GM04503 (cell line): ENCODE measurements at places on chromosomes 12 and 14.

GRCh38 chr14:23829736-23830471 lies 123.7 kb upstream of the DHRS4 start:
- DNase-seq = peak; percentile 84

- DNase-seq = peak; percentile 75
Measured at GRCh38 chr14:75711796-75712211, 50.8 kb downstream of the TTLL5 start.

DNA sequence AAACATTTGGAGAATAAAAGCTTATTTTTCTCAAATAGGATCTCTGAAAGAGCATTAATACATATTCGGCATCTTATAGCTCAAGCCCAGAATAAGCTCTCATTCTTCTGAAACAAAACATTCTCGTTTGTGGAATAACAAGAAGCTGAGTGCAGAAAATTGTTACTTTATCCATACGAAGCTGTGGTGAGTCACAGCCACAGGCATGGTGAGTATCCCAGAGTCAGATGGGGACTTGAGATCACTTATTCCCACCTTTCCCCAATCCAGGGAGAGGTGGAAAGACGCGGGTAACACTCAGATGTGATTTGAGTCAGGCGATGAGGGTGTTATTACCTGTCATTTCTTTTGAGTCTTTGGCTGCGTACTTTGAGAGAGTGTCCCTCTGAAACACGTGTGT lies 214.6 kb upstream of the TMEM132C start:
- DNase-seq = no peak

DNA sequence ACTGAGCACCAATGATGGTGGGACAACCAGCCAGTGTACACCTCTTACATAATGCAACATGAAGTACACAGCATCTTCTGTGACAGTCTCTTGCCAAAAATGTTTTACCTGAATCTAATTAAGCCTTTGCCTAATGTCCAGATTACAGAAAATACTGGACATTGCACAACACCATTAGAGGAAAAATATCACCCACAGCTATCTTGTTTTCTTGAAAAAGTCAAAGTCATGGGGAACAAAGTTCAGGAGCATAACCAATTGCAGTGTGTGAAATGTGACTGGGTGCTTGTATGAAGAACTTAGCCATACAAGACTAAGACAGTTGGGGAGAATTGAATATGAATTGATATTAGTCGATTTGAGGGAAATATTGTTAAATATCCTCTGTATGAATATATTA lies 12.1 kb upstream of the ANO6 start:
- DNase-seq = no peak

- DNase-seq = no peak
Measured at GRCh38 chr12:32155041-32155440, 48.4 kb downstream of the BICD1 start.

GRCh38 chr14:100158566-100159093 lies 815 bp downstream of the DEGS2 start:
- DNase-seq = no peak

DNA sequence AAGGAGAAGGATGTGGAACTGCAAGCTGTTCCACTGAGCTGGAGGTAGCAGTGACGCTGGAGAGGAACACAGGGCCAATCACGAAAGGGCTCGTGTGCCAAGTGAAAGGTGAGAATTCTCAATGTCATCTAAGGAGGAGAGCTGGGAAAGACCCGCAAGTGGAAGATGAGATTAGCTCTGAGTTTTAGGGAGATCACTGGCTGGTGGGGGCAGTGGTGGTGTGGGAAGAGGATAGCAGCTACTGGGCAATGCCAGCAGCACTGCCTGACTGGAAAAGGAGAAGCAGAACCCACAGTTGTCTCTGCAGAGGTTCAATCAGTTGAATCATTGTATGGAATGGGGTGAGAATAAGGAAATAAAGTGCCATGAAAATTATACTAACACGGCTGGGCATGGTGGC lies 27.8 kb downstream of the SLC25A47 start:
- no peak for DNase-seq

DNA sequence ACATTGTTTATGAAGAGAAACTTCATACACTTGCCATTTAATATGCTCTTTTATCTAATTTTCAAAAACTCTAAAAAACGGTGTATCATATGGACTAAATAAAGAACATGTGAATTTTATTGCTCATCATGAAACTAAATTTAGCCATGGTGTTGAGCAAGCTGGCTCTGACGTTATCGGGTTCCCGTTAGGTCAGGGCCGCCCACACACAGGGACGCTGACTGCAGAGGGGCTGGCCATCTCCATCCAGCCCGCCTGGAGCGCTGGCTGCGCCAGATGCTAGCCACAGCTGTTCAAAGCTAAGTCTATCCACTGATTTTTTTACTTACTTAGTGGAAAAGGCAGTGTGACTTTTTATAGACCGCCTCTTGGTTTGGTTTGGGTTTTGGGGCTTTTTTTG lies 36.5 kb upstream of the DYNC1H1 start:
- peak; percentile 78 for DNase-seq

- DNase-seq = no peak
Measured at GRCh38 chr12:108234158-108234557, 105.0 kb downstream of the CMKLR1 start.

- peak; percentile 98 for DNase-seq
Measured at GRCh38 chr12:101051901-101052550, 158.0 kb downstream of the SLC5A8 start.

GRCh38 chr14:68476212-68477109 lies 316.4 kb downstream of the ZFP36L1 start:
- peak; percentile 98 for DNase-seq

DNA sequence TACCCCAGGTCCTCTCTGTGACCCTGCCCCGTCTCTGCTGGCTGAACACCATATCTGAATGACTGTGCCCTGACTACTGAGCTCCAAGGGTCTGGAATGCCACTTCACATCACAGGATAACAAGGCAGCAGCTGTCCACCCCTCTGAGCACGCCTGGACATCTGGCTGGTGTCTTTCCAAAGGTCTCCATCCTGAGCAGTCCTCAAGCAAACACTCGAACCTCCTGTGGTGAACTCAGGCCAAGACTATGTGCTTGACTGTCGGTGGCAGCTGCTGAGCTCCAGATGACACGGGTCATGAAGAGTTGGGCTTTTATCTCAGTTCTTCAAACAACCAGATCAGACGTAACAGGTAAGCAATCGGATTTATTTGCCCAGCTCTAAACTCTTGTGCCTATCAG lies 117.2 kb upstream of the BCL2L14 start:
- no peak for DNase-seq

DNA sequence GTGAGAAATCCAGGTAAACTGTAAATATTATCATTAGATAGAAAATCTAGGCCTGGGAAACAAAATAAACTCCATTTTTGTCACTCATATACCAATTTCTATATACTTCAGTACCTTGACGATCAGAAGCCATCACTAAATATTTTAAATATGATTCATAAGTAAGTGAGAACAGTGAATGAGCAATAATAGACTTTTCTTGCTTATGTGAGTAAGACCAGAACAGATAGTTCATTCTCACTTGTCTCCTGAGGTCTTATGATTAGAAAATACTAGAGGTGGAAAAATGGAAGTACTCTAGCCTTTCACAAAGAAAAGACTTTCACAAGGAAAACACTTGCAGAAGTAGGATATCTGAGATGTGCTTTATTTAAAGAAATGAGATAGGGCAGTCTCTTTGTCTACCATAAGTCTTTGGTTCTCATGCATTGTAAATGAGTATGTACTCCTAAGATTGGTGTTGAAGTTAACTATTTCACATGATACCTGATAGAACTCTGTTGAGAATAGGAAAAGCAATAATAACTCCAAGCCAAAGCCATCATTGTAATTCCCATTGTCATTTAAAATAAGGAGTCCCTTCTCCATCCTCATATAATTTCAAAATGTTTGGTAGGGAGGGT lies 10.1 kb upstream of the SMCO3 start:
- no peak for DNase-seq

DNA sequence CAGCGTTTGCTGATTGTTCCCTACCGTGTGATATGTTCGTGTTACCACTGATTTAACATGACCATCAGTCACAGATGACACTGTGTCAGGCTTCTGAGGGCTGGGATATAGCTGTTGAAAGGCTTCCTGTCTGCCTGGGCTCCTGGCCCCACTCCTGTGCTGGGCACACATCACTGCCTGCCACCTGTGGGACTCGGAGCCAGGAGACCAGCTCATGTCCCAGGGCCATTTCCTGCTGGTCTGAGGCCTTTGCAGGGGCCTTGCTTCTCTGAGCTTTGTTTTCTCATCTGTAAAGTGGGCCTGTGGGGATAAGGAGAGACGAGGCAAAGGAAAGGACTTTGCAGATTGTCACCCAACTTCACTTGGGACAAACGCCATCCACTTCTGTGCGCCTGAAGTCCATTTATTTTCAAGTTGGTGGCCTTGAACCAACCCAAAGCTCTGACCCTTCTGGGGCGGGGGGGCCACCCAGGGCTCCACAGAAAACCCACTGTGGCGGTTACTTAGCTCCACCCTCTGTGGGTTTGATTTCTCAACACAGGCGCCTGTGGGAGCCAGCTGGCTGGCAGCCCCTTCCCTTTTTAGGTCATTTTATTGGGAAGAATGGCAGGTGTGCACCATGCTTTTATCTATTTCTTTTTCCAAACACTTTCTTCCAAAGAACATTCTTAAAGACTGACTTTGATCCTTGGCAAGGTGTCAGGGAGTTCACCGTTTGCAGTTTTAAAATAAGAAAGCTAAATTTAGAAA lies 54.1 kb downstream of the BEGAIN start:
- DNase-seq = no peak

DNA sequence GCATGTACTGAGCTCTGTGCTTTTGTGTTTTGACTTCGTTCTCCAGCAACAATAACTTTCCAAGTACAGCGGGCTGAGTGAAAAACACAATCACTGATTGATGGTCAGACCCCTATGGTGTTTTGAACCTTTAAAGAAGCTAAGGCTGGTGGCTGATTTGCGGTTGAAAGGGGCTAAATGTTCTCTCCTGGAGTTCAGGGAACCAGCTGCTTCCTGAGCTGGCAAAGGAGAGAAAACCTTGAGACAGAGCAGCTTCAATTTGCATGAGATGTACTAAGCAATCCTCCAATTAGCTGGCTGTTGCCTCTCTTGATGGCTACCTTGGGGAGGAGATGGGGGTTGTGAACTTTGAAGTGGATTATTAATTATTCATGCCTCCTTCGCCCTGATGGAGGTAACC lies 546.7 kb upstream of the SEL1L start:
- no peak for DNase-seq

DNA sequence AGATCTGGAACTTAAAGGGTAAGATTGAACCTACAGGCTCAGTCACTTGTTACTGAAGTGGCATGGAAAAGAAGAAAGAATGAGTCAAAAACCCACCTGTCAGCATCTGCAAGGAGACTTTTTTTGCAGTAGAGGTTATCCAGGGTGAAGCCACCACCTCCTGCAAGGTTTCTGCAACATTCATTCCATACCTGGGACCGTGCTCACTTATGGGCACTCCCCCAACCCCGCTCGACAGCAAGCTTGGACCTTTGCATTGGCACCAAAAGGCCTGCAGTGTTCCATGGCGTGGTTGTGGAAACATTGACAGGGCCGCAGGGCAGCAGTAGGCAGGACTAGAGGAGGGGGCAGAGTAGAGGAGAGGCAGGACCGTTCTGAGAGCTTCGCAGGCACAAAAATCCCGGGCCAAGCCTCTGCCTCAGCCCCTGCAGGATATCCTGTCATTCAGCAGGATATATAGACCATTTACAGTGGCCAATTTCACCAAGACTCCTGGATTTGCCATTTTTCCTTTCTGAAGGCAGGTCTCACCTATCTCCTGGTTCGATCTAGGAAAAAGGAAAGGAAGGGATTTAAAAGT lies at the start of gene STAB2:
Gene STAB2, plus strand, starts transcription at position 483 of the 580 bp plus-strand sequence. CDS start 204 bp downstream, outside the sequence.
- no peak for DNase-seq

DNA sequence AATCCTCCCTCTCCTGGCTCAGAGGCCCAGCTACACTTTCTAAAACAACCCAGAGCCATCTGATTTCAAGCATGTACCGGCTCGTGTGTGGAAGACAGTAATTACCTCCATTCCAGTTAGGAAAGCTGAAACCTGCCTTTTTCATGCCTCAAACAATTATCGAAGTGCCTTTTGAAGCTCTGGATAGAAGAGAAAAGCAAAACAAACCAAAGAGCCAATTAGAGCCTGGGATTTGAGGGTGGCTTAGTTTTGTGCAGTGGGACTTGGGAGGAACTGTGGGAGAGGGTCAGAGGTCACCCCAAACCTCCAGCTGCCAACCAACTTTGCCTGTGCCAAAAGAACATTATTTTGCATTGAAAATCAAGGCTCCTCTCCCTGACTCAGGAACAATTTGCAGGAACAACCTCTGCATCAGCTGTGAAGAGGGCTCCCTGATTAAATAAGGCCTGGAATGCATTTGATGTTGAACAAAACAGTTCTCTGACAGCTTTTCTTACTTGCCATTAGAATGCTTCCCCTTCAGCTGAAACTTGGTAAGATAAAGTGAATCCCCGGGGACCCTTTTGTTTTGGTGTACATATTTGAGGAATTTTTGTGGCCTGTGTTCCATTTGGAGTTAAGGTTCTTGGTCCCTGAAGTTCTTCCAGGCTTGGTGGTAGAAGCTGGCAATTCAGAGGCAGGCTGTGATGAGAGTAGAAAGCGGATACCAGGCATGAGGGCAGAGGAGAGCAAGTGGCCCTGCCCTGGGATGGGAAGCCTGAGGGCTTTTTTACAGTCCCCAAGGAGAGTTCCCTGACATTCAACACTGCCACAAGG lies 270.1 kb downstream of the ZFP36L1 start:
- DNase-seq = peak; percentile 55

DNA sequence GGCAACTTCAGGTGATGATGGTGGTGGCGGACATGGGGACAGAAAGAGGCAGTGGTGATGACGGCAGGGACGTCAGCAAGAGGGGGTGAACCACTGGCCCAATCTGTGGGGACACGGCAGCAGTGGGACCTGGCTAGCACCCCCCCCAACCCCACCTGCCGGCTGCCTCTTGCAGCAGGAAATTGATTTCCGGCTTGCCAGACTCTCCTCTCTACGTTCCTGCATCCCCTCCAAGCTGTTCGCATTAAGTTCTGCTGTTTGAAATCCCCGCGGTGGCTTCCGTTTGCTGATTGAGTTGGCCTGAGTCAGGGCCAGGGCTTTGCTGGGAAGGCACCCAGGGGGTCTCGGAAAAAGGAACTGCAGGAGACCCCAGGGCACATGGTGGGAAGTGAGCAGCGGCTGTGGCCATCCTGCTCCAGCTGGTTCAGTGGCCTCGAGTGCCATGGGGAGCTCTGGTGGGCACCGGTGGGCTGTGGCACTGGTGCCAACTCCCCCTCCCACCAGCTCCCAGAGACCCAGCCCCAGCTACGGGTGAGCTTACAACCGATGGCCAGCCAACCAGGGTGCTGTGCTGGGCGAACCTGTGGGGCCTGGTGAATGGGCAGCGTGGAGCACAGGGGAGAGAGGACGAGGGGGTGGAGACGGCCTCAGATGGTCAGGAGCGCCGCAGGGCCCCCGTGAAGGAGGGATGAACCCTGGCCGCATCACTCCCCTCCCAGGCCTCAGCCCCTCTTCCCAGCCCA lies 14.6 kb upstream of the NUDT14 start:
- DNase-seq = no peak

GRCh38 chr12:25566202-25566949 lies 13.3 kb upstream of the LMNTD1 start:
- no peak for DNase-seq

DNA sequence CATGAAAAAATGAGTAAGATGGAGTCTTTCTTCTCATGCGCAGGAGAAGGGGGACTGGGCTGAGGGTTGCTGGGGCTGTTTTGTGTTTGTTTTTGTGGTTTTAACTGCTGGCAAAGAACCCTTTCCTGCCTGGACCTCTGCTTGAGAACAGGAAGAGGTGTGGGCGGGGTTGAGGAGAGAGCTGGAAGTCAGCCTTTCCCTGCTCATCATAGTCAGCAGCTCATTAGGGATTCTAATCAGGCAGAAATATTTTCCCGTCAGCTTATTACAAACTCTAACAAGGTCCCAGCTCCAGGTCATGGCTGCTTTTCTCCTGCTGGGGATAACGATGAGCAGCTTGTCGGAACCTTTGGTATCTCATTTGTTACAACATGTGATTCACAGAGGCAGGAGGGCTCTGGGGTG lies 185.0 kb upstream of the NRXN3 start:
- DNase-seq = no peak
